DMS153 (cell line): ENCODE measurements at places on chromosomes 11 and 22.

- no peak for DNase-seq
Observed at GRCh38 chr11:97107604-97108003, 717.8 kb downstream of the JRKL start.

- DNase-seq, result no peak
Observed at GRCh38 chr22:32546496-32546895, 71.9 kb downstream of the FBXO7 start.

GRCh38 chr22:31488988-31489617 is 539 bp downstream of the EIF4ENIF1 start:
- no peak for DNase-seq

DNA sequence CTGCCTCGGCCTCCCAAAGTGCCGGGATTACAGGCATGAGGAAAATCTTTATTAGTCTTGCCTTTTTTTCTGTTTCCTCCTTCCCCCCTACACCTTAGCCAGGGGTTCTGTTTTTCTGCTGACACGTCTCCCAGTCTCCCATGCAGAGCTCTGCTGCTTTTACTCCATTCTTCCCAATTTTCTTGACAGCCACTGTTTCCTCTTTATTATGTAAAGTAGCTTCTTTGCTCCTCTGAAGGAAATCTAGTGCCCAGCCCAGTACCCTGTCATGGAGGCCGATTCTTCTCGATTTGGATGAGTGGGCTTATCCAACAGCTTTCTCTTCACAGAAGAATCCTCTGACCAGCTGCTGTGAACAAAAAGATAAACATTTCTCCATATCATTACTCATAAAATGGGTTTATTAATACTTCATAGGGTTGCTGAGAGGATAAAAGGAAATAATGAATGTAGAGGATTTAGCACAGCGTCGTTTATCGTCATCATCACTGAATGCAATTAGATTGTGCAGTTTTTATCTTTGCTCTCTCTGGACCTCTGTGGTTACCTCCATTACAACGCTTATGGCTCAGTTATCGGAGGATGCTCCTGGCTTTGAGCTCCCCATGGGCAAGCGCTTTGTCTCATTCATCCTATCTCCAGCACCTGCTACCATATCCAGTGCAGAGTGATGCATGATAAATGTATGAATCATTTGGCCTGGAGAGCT is 375.6 kb upstream of the C11orf87 start:
- DNase-seq, result no peak

- no peak for DNase-seq
Observed at GRCh38 chr11:30206249-30206996, 24.4 kb upstream of the FSHB start.

DNA sequence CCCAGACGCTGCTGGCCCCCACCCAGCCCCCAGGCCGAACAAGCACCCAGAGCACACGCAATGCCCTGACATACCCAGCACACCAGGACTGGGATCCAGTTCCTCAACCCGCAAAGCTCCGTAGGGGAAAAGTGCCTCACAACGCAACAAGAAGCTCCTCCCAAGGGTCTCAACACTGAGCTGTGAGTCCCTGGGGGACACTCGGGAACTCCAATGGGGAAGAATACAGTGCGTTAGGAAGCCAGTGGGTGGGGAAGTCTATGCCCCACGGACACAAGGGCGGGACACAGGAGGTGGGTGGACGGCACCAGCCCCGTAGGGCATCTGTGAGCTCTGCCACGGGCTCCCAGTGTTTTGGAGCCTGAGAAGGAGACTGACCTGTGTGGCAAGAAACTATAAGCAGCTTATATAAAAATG is 1.6 kb downstream of the DEAF1 start:
- DNase-seq, result peak; percentile 45

DNA sequence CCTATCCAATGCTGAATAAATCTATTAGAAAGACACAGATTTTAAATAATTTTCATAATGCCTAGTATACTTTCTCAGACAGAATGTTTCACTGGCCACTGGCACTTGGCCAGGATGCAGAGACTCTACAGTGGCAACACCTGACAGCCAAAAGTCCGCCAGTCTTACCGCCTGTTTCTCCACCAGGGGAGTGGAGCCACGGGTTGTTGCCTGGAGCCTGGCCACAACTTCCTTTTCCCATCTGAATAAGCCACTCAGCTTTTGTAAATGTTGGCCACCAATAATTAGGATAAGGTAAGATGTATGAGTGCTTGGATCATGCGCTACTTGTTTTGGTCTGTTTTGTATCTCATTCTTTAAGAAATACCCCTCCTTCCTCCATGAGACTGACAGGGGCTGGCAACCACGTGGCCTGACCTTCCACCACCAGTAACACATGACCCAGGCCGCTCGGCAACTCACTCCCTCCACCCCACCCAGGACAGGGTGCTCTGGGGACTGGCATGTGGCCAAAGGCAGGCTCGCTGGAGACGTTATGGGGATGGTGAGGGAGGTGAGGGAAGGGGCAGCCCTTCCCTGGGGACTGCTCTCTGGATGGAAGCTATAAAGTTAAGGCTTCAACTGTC is 93.0 kb upstream of the BID start:
- peak; percentile 44 for DNase-seq

DNA sequence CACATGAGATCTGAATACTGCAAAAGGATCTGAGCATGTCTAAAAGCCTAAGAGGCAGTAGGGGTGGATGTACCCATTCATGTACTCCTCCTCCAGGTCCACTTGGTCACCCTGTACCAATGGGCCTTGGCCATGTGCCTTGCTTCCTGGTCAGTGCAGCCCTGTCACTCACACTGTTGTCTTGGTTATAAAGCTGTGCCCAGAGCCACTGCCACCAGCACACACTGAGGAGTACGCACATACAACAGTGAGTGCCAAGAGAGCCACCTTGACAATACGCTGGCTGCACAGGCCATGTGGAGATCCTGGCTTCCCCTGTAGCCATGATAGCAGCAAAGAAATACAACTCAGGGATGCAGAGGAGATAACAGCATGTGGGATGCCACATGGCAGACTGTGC is 96.4 kb upstream of the LDLRAD3 start:
- no peak for DNase-seq

GRCh38 chr11:130608287-130608686 is 159.8 kb downstream of the ADAMTS15 start:
- DNase-seq, result no peak

DNA sequence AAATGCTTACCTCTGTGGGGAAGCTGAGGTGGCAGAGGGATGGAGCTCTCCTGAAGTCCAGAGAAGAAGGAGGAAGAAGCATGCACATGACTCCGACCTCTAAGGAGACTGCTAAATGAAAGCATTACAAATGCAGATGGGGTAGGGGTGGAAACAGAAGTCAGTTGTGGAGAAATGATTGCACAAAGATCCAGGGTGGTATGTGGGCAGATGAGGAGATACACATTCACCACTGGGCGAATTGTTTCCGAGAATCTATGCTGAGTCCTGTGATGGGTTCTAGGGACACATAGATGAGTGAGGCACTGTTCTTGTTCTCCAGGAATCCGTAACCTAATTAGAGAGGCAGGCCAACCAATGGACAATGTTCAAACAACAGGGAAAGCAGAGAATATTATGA is 188.9 kb upstream of the ZBED5 start:
- no peak for DNase-seq

DNA sequence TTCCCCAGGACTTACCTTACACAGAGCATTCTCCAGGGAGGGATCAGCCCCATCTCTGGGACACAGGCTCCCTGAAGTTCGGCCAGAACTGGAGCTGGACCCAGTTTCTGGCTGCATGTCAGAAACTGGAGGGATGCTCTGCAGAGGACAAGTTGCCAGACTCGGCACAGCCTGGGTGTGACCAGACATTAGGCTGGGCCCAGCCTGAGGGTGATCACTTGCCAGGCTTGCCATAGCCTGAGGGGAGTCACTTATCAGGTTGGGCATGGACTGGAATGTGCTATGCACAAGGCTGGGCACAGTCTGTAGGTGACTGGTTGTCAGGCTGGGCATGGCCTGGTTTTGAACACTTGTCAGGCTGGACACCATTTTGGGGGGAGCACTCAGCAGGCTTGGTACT is 30.7 kb upstream of the STK33 start:
- DNase-seq, result no peak

DNA sequence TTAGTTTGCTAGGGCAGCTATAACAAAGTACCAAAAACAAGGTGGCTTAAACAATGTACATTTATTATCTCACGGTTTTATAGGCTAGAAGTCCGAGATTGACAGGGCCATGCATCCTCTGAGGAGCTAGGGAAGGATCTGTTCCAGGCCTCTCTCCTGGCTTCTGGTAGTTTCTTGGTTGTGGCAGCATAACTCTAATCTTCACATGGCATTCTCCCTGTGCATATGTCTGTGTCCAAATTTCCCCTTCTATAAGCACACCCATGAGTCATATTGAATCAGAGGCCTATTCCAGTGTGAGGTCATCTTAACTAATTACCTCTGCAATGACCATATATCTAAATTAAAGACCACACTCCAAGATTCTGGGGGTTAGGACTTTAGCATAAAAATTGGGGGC is 31.3 kb upstream of the MMP13 start:
- DNase-seq, result no peak

DNA sequence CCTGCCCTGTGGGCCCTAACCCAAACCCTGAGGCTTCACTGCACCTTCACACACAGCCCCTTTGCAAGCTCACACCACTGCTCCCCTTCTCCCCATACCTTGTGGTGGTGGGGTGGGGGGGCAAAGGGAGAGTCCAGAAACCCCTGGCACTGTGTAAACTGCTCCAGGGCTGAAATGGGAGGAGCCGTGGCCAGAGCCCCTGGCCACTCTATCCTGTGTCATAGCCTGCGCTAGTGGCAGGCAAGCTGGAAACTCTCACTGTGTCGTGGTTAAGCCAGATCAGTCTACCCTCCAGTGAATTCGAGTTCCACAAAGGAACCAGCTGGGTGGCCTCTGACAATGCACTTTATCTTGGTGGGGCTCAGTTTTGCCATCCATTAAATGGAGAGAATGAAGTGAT is 8.4 kb upstream of the SYT13 start:
- DNase-seq, result no peak

DNA sequence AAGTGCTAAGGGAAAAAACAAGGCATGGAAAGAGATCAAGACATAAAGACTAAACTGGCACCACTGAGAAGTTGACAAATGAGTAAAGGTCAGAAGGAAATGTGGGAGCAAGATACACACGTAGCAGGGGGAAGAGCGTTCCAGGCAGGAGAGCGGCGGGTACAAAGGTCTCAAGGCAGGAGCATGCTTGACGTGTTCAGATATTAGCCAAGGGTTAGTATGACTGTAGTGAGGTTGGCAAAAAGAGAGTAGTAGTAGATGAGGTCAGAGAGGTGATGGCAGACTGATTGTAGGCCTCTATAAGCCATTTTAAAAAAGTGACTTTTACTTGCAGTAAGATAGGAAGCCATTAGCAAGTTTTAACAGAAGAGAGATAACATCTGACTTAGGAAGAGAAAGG is 9.9 kb downstream of the SYT9 start:
- DNase-seq, result no peak

- no peak for DNase-seq
Observed at GRCh38 chr11:74713686-74714085, 17.5 kb downstream of the CHRDL2 start.

GRCh38 chr11:15687342-15687741 is 572.6 kb downstream of the INSC start:
- no peak for DNase-seq

- no peak for DNase-seq
Observed at GRCh38 chr11:34356576-34356912, 1.3 kb downstream of the ABTB2 start.

GRCh38 chr11:77558380-77558779 is 31.4 kb upstream of the AQP11 start:
- DNase-seq, result no peak

- no peak for DNase-seq
Observed at GRCh38 chr22:50125029-50125428, 35.2 kb downstream of the MOV10L1 start.

- no peak for DNase-seq
Observed at GRCh38 chr11:111391328-111392124, 12.5 kb upstream of the POU2AF1 start.

GRCh38 chr11:111107501-111107900 is 138.0 kb upstream of the POU2AF2 start:
- no peak for DNase-seq

DNA sequence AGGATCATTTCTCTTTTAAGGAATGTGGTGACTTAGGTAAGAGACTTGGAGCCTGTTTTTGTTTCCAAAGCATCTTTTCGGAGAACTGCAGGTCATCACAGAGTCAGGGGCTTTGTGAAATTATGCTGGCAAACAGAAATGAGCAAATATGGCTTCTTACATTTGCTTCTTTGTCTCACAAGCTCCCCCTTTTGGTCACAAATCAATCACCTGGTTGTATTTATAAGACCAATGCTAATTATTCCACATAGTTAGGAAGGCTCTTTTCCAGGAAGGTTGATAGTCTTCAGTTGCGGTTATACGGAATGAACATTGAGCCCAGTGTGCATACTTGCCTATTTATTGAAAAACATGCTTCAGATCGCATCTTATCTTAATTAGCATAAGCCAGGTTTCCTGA is 34.6 kb upstream of the CEP126 start:
- peak; percentile 9 for DNase-seq

DNA sequence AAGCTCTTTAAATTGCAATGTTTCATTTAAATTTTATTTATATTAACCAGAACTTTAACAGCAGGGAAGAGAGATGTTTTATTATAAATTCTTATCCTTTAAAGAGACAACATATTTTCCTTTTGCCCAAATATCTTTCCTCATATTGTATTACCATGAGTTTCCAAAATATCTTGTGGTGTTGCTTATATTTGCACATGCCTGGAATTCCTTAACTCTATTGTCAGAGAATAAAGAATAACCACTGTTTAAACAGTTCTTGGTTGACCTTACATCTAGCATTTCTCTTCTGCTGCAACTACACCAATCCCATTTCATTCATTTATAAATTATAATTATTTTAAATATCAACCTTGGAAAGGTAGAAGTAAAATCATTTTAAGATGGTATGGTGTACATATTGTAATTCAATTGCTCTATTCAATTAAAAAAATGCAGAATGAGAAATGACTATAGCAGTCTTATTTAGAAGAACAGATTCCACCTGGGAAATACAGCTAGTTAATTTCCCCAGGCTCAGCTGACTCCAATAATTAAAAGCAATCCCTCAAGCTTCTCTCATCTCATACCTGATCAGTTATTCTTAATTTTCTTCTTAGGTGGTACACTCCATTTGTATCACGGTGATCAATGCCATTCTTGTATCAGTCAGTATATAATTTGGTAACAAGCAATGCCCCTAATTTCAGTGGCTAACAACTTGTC is 923.3 kb downstream of the KCNA4 start:
- no peak for DNase-seq

DNA sequence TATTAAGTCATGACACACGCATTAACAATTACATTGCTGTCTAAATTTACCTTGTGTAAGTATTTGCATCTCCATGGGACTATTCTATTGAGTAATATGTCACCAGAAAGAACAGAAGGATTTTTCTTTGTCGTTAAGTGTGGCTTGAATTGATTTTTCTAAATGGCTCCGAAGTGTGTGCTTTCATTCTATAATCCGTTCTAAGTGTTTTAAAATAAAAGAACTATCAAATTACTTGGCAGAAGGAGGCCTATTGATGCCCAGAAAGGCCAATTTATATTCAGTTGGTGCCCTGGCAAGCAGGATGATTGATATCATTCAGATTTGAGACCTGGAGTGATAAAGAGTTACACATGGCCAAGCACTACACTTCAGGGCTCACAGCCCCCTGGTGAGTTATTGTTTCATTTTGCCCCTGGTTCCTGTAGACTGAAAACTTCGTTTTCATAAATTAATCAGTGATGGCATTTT is 538.9 kb upstream of the ANO5 start:
- peak; percentile 87 for DNase-seq

- peak; percentile 63 for DNase-seq
Observed at GRCh38 chr22:42277988-42278776, 7.7 kb upstream of the TCF20 start.
